Osteocyte (in vitro differentiated cells): ENCODE measurements at places on chromosomes 5 and 9.

DNA sequence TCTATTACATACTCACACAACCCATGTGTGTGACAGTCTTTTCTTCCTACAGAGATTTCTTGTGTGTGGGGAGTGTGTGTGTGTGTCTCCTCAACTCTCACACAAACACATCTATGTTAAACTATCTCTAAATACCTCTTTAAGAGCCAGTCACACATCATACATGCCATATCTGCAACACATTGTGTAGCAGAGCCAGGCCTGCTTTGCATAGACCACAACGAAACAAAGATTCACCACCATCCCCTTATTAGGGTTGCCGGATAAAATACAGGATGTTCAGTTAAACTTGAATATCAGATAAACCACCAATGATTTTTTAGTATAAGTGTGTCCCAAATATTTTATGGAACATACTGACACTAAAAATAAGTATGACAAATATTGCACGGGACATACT, 2.3 kb downstream of the FAM170A start:
- DNase-seq = no peak

- no peak for DNase-seq
Measured at GRCh38 chr5:53071738-53072137, 37.8 kb downstream of the MOCS2 start.

DNA sequence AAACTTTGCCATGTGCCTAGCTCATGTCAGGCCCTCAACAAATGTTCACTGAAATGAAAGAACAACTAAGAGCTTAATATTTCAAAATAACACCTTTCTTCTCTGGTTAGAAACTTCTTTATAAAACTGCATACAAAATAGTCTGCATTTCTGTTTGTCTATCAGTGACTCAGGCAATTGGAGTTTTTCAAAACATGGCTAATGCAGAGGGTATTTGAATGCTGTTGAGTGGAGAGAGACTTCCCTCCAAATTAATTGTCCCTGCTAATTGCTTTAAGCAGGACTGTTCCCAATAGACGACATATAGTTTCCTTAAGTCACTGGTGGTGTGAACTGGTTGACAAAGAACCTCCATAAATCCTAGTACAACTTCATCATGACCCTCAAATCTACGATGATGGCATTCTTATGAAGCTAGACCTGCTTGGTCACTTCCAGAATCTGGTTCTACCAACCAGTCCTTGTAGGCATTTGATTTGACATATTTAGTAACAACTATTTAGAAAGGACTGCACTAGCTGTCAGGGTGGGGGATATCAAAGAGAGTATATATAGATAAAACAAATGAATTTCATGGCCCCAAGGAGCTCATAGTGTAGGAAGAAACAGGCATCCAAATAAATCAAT, 84.5 kb downstream of the PRLR start:
- no peak for DNase-seq

GRCh38 chr9:118038713-118039112, 334.5 kb downstream of the TLR4 start:
- DNase-seq = no peak

- no peak for DNase-seq
Measured at GRCh38 chr9:110370315-110370714, 32.7 kb upstream of the TXNDC8 start.

DNA sequence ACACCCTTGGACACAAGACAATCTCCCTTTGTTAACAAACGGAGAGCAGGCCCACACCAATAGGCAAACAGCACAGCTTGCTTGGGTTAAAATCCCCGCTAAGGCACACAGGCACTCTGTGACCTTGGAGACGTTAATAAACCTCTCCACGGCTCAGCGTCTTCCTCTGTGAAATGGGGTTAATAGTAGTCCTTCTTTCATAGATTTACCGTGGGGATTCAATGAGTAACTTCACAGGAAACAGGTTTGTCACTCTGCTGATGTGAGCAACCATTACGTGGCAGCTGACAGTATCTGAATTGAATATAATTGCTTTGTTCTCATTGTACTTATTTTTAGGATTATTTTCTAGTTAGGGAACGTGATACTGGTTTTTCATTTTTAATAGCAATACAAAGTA, 65.2 kb upstream of the ADRA1B start:
- DNase-seq = no peak

DNA sequence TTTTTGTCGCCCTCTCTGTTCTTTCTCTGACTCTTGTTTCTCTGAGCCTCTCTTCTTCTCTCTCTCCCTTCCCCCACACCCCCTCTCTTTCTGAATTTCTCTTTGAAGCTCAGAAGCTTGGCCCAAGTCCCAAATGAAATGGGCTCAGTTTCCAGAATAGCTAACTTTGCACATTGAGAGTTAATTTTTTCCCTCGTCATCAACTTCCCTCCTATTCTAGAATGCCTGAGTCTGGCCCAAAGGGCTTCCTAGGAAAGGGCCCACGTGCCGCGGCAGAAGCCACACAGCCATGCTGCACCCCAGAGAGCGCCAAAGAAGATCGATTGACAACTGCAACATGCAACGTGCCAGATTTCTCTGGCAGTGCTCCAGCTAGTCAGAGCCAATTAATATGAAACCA, 588.8 kb upstream of the KLF4 start:
- no peak for DNase-seq

DNA sequence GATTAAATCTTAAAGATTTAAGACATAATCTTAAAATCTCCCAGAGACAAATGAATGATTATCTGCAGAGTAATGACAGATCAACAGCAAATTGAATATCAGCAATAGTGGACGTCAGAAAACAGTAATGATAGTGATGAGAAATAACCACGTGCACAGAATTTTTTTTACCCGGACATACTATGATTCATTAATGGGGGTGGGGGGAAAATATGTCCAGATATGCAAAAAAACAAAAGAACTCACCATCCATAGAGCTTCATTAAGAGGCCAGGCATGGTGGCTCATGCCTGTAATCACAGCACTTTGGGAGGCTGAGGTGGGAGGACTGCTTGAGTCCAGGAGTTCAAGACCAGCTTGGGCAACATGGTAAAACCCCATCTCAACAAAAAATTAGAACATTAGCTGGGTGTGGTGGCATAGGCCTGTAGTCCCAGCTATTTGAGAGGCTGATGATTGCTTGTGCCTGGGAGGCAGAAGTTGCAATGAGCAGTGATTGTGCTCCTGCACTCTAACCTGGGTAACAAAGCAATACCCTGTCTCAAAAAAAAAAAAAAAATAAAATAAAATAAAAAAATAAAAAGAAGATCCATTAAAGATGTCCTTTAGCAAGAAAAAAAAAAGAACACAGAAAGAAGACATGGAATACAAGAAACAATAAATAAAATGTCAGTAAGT, 30.9 kb upstream of the SHOC1 start:
- no peak for DNase-seq

DNA sequence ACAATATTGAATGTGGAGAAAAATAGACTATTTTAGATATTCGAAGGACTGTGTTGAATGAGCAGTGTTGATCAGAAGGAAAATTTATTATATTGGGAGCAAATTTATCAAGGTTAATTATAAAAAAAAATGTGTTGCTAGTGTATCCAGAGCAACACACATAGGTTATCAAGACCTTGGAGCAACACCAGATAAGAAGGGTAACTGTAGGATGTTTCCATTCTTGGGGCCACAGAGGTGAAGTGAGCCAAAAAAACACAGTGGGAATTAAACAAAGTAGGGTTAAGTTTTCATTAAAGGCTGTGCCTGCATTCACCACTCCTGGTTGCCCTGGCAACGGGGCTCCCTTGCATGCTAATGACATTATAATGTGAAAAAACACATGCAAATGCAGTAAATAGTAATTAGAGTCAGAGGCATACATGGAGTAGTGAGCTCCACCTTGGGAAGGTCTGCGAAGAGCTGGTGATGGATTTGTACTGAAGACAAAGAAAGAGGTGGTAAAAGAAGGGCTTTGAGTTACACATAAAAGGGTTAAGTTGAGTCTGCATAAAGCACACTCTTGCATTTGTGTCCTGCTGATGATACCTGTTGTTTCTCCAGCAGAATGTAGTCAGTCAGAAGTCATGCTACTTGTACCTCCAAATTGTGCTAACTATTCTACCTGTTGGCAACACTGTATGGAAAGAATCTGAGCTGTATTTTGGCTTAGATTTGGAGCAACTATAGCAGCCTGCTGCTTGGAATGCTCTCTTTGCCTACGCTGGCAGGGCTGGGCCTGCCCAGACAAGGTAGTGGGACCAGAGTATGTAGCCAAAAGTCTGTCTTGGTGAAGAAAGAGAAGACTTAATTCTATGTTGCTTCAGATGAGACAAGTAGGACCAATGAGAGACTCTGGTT, 59.6 kb downstream of the ATG10 start:
- no peak for DNase-seq

- no peak for DNase-seq
Measured at GRCh38 chr5:57429513-57430120, 53.0 kb downstream of the ACTBL2 start.

- DNase-seq = no peak
Measured at GRCh38 chr5:469752-470483, 26.9 kb downstream of the EXOC3 start.

- DNase-seq = no peak
Measured at GRCh38 chr5:148543727-148544126, 110.6 kb downstream of the HTR4 start.

DNA sequence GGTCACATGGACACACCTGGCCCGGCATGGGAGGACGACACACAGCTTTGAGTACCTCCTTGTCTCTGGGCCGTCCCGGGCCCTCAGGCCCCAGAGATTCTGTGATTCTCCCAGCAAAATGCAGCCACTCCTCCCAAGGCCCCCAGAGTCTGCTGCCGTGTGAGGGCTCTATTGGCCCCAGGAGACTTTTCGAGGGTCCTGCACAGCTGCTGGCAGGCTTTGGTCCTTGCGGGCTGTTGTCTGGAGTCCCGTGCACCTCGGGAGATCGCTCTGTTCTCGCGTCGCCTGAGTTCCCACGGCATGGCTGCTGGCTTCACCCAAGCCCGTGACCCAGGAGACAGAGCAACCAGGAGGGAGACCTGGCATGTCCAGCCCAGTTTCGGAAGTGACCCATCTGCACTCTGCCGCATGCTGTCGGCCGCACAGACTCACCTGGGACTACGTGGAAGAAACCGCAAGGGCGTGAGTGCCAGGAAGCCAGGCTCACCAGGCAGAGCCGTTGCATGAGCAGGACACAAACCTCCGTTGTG, 46.8 kb upstream of the NKD2 start:
- peak; percentile 67 for DNase-seq

DNA sequence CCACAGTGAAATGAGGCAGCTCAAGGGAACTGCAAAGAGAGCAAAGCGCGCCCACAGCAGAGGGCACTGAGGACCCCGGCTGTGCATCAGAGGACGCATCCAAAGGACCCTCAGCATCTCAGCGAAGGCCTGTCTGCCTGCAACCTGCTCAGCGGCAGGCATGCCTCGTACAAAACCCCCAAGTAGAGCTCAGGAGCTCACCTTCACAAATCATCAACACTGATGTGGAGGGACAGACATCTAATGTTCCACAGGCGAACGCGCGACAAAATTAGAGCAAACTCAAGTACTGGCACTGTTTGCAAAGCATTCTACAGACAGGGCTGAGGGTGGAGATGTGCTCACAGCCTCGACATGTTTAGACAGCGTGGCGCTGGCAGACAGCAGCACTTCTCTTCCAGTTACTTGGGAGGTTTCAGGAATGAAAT, 81.0 kb downstream of the DCP2 start:
- DNase-seq = no peak

DNA sequence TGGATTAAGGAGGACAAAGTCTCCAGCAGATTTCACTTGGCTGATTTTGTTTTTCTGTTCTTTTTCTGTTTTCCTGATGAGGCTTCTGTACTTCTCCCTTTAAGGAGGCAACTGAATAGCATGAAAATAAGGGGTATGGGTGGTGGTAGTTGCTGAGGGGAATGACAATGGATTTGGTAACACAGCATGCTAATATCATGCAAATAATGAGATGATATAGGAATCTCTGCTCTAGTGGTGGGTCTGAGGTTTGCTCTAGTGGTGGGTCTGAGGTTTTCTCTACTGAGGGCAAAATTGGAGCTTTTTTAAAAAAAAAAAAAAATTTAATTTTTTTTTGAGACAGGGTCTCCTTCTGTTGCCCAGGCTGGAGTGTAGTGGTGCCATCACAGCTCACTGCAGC, 139.7 kb downstream of the C9orf152 start:
- no peak for DNase-seq

- DNase-seq = no peak
Measured at GRCh38 chr5:127441799-127442484, 75.5 kb upstream of the PRRC1 start.

GRCh38 chr5:19229179-19229835, 758.7 kb downstream of the CDH18 start:
- DNase-seq = no peak

DNA sequence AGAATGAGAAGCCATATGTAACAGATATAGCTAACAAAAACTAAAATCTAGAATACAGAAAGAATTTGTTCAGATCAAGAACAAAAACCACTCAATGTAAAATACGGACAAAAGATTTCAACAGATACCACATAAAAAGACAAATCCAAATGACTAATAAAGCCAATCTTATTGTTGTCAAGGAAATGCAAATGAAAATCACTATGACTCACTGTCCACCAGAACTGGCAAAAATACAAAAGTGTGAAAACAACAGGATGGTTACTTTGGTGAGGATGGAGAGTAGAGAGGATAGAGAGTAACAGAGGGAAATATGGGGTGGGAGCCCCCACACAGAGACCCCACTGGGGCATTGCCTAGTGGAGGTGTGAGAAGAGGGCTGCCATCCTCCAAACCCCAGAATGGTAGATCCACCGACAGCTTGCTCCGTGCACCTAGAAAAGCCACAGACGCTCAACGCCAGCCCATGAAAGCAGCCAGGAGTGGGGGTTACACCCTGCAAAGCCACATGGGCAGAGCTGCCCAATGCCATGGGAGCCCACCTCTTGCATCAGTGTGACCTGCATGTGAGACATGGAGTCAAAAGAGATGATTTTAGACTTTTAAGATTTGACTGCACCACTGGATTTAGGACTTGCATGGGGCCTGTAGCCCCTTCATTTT, 15.2 kb upstream of the RHOBTB3 start:
- DNase-seq = no peak

- DNase-seq = no peak
Measured at GRCh38 chr5:83042507-83042906, 34.7 kb downstream of the TMEM167A start.

DNA sequence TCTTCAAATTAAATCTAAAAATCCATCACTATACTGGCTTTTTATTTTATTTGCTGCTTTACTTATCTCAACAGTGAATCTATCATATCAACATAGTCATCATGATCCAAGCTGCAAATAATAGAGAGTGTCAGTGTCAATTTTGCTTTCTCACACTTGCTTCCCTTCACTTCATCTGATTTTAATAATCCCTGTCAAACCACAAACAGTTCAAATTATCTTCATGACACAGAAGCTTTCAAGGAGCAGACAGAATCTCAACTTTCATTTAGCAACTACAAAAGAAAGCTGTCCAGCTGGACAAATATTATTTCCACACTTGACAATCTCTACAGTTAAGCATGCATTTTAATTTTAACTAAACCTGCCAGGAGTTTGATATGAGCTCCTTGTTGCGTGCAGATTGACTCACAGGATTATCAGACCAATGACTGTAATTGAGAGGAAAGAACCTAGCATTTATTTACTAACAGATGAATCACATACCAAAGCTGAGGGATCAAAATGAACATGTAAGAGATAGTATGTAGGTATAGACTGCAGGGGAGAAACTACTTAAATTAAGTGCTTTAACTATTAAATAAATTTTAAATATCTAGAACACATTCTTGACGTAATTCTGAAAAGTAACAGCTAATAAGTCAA, 56.0 kb downstream of the KIAA0825 start:
- DNase-seq = no peak

GRCh38 chr5:74801941-74802340, 34.9 kb downstream of the NSA2 start:
- DNase-seq = no peak

- no peak for DNase-seq
Measured at GRCh38 chr5:159792180-159792579, 124.1 kb upstream of the ADRA1B start.
